ENCODE measurements at places on chromosomes 4 and X.

- no peak for DNase-seq
These were observed 8.4 kb upstream of the FHDC1 start for GRCh38 chr4:152927737-152928136.

DNA sequence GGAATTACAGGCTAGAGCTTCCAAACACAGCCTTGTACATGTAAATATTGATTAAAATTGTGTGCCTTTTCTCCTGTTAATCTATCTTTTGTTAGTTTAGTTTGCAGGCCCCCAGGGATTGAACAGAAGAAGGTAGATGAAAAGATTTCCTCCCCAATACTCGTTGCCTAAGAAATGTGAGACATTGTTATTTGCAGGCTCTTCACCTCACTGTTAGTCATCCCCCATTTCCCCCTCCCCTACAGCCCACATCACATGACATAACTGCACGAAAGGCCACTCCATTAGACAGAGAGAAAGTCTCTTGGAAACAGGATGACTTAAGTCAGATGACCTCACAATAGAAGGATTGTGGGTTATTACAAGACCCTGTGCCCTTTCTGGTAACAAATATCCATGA lies 13.3 kb upstream of the MID1 start:
- DNase-seq: no peak

DNA sequence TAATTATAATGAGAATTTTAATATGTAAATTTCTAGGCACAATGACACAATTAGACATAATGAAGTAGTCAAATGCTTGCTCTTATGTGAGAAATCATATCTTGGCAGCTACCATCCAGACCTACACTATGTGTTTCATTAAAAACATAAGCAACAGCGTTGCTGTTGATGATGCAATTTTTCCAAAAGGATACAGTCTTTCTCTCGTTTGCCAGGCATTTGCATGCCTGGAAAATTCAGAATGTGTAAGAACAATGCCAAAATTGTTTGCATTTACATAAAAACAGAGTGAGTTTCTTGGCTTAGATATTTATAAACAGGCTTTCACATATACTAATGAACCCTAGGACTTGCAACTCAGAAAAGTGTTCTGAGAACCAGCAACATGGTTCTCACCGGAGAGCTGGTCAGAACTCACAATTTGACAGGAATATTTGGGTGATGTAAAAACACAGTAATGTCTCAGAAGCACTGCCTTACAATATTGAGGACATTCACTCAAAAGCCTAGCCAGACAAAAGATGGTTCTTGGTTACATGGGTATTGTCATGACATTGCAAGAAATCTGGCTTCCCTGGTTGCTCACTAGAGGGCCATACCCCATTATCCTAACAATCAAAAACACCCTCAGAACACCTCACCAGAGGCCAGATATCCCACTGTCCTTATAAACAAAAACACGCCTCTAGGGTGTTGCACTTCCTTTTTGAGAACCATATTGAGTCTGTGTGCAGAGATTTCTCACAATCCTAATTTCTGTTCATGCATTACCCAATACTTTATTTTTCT lies 1029.0 kb upstream of the AGA start:
- no peak for DNase-seq

- DNase-seq: no peak
These were observed 72.2 kb upstream of the VBP1 start for GRCh38 chrX:155143959-155144548.

DNA sequence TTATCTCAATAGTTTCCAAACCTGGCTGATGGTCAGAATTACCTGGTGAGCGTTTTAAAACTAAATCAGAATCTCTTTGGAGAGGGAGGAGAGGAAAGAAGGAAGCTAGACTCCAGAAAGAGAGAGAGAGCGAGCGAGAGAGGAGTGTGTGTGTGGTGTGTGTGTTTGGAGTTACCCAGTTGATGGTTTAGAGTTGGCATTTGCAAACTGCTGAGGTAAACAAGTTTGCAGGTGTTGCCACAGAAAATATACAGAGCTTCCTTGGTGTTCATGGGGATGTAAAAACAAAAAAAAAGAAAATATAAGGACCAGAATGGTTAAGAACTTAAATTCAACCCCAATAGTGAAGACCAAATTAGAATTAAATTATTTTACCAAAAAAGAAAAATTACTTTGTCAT lies 26.4 kb upstream of the LAP3 start:
- DNase-seq: no peak

- DNase-seq: no peak
These were observed 346.6 kb downstream of the OPHN1 start for GRCh38 chrX:68086709-68087108.

- no peak for DNase-seq
These were observed 528.3 kb upstream of the ZFP42 start for GRCh38 chr4:187467224-187467623.

DNA sequence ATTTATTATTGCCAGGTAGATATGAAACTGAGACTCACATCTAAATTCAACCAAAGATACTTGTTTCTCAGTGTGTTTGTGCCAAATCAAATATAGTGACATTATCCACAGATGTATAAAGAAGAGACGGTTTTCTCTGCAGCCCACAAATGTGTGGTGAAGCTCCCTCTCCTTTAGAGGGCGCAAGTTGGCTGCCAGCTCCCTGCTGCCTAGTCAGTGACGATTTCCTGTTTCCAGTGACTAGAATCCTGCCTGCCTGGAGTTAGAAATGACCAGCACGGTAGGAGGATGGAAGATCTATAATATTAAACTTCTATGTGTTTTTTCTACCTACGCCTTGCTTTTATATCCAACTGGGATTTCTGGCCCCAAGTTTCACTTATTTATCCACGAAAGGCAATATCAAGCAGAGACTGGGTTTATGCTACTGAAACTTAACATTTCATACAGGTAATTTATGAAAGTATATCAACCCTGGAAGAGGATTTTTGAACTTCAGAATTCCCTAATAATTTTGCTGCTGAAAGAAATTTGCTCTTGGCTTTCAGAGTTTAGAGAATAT lies 1793.7 kb upstream of the TENM3 start:
- no peak for DNase-seq

- DNase-seq: no peak
These were observed at the start of gene CXCL8 for GRCh38 chr4:73740353-73740778. Gene CXCL8, plus strand, starts transcription at chr4:73740569. Its CDS starts 90 bp downstream, at chr4:73740659.

- no peak for DNase-seq
These were observed 4.8 kb upstream of the NKAP start for GRCh38 chrX:119948381-119948780.

DNA sequence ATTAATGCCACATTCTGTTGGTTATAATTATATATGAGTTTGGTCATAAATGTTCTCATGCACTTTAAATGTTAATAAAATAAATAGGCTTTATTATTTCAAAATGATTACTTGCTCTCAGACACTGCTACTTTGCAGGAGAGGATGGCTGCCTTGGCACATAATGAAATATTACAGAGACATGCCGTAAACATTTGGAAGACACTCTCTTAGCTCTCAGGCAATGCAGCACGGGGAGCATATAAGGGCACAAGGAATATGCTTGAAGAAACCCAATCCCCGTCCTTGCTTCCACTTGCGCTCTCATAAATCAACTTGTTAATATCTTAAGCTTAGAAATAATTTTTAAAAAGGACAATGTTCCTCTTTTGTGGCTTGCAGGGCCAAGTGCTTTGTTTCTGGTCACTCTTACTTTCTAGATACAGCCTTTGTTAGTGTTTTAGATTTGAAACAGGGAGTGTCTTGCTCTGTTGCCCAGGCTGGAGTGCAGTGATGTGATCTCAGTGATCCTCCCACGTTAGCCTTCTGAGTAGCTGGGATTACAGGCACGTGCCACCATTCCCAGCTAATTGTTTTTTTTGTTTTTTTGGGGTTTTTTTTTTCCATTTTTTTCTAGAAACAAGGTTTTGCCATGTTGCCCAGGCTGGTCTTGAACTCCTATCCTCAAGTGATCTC lies 445.0 kb downstream of the SPRY1 start:
- DNase-seq: no peak

DNA sequence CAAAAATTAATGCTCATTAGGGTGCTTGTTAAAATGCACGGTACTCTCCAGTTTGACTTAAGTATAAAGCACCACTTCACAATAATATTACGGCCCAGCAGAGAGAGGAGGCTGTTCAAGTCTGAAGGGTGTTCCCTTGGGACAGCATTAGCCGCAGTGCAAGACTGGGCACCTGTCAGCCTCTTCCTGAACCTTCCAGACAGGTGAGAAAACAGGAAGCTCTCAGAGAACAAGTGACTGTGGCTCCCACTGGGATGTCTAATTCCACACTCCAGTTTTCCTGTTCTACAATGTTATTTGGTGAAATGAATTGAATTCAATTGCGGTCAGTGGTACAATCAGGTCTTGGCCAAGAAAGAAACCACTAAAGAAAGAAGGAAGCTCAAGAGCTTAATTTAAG lies 414.4 kb downstream of the SMARCA1 start:
- no peak for DNase-seq

DNA sequence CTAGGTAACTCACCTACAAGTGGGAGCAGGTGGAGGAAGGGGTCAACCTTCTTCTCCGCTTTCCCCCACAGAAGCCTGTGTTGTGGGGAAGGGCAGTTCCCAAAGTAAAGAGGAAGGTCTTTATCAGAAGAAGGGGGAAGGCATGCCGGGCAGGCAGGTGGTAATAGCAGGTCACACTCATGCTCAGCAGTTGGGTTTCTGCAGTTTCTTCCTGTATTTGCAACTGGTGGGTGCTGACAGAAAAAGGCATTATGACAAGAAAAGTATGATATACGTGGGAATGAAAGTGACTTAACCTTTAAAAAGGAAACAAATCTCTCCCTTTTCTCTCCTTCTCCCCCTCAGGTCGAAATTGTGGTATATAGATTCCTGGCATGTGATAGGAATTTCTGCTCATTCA lies 3.7 kb downstream of the MTMR1 start:
- no peak for DNase-seq

DNA sequence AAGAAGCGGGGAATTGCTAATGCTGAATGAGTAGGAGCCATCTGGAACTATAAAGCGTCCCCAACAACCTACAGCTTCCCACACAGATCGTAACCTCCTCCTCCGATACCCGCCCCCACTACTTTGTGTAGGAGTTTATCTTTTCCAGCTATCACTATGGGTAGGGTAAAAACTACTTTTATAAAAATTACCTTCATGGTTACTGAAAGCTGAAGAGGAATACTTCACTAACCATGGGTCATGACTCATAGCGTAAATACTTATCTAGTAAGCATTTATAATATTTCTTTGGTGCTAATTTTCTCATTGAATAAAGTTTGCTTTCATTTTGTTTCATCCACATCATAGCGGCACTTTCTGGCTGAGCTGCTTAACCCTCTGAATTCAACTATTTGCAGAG lies 79.4 kb upstream of the TNIP3 start:
- DNase-seq: no peak

- no peak for DNase-seq
These were observed 56.2 kb downstream of the CD99L2 start for GRCh38 chrX:150842198-150842685.

DNA sequence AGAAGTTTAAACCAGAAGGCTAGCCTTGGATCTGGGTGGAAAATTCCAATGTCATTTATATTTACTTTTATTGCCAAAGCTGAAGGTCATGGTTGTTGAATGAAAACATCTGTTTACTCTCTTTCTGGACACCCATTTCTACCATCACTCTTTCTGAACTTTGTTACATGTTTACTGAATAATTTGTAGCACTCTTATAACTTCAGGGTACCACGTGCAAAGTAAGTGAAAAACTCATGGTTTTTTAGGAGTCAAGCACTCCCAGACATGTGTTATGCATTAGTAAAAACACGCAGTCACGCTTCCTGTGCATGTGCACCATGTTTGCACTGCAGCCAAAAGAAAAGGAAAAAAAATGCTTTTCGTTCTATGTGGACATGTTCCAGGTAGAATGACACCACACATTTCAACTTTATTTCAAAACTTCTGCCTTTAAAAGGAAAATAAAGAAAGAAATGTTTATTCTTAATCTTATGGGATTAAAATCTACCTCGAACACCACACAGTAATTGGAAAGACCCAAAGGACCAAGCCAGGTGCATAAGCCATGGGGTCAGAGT lies 31.4 kb upstream of the ADH1C start:
- DNase-seq: no peak

DNA sequence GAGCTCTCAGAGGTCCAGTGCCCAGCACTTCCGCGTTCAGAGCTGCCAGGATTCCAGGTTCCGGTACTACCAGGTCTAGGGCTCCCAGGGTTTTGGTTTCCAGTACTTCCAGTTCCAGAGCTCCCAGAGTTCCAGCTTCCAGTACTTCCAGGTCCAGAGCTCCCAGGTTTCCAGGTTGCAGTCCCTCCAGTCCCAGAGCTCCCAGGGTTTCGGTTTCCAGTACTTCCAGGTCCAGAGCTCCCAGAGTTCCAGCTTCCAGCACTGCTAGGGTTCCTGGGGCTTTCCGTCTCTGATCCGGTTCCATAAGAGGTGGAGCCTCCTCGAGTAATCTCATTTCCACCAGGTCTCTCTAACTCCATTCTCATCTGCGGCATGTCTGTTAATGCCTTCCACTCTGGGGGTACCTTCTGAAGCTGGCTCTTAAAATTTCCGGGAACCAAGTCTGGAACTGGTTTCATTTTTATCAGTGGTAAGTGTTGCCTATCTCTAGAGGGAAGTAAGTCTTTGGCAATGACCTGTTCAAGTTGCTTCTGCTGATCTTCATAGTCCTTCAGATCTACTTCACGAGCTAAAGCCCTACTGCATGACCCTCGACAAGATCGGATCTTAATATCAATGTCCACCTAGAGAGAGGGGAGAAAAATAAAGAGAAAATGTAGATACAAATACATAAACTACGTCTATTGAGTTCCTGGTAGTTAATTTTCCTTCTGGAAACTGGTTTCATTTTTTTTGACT lies 4.1 kb downstream of the FGA start:
- no peak for DNase-seq

DNA sequence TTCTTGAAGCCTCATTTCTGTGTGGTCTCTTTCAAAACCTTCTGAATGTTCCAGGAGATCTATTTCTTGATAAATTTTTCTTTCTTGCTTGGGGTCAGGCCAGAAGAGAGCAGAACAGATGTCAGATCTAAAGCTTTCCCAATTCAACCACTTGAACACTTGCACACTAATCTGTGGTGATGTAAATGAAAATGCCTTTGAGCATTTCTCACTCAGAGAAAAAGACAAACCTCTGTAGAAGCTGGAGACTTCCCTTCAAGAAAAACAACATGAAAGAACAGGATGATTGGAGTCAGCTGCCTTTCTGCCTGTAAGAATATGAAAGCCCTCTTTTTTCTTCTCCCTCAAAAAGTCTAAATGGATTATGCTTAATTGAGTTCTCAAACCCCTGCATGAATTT lies 11.2 kb downstream of the IGFBP7 start:
- no peak for DNase-seq

- no peak for DNase-seq
These were observed 122.5 kb upstream of the MAMLD1 start for GRCh38 chrX:150240643-150240970.

DNA sequence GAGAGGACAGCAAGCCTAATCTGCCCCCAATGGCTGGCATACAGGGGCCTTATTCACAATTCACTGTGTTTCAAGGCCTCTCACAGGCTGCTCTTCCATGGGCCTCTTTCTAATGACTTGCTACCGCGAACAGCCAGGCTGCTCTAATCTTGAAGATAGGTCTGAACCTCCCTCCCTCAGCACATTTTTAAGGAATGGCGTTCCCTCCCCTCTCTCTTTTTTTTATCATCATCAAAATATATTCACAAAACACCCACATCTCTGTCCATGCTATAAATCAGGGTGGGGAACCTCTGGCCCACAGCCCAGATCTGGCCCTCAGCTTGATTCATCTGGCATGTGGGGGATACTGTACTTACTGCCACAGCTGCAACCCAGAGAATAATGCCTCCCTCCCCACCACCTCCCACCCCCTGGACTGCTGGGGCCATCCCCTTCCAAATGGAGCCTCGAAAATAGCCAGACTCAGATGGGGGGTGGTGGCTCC lies 76.2 kb upstream of the PLAC1 start:
- DNase-seq: no peak

- no peak for DNase-seq
These were observed 231.1 kb downstream of the SLC39A8 start for GRCh38 chr4:102114118-102114630.

Measured in activated CD8-positive, alpha-beta memory T cell treated with anti-CD3 and anti-CD28 coated beads, Interleukin-2, amount 50 U/mL, for 48 hours (primary cell).